ENCODE measurements at places on chromosomes 3 and 15. TPM values are rescaled to one million over a fixed set of nuclear protein-coding genes. Genes with fewer than 3 reads are reported as not detected.

The YEATS2 gene
- 53.7 TPM for total RNA-seq

The MOBP gene
- 0.10 TPM for total RNA-seq

The ALDH1A3 gene
- 5.7 TPM for total RNA-seq

The RTP2 gene
- not detected for total RNA-seq

The KBTBD8 gene
- 26.0 TPM for total RNA-seq

The ZBED2 gene
- total RNA-seq = not detected

The QTRT2 gene
- total RNA-seq = 54.5 TPM

The THPO gene
- 1.2 TPM for total RNA-seq

The REC114 gene
- not detected for total RNA-seq

DNA sequence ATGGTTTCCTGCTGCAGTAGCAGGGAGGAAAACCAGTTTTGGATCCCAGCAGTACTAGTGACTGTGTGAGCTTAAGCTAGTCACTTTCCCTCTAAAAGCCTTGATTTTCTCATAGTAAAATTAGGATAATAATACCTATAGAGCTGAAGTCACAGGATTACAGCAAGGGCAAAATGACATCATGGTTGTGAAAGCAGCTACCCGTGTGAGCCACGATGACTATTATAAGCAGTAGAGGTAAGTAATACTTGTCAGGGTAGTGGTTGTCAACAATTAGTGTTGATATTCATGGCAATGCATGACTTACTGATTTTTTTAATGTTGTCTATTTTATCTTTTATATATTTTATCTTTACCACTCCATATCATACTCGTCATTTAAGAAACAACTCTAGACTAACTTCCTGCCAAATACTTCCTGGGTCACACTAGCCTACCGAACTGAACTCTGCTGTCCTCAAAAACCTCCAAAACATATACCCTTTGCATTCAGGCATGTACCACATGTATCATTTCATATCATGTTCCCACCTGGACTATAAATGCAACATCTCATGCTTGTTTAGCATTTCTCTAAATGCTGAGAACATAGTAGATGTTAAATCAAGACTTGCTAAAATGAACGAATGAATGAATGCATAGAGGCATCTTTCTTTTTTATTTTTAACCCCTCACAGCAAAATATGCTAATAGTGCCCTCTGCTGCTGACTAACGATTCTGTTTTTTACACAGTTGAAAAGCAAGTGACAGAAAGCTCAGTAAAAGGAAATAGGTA lies 172.6 kb downstream of the P3H2 start:
- no peaks in the 10 kb centered on the region for H3K27me3 ChIP-seq
- H3K36me3 ChIP-seq = no peaks in the 10 kb centered on the region
- DNase-seq = no peak
- no peak overlapping the region for H3K27ac ChIP-seq
- no peaks in the 10 kb centered on the region for H3K4me1 ChIP-seq
- no peak overlapping the region for H3K4me3 ChIP-seq

DNA sequence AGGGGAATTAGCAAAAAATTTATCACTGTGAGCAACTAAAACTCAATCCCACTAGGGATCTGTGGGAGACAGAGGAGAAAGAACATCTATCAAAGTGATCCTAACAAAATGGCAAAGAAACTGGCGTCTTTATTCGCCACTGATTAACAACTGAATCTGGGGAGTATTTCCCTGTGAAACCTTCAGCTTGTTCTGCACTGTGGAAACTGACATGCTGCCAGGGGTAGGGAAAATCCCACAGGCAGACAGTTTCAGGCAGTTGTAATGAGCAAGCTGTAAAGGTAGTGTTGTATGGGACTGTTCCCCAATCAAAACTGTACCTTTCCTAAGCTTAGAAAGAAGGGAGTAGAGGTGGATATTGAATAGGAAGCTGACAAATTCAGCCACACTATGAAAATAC lies 611.7 kb downstream of the VGLL3 start:
- 0 out of 2 replicates have a peak, but pooled peaks cover 2% of the 10 kb centered on the region for H3K4me1 ChIP-seq
- H3K27ac ChIP-seq = no peak overlapping the region
- H3K4me3 ChIP-seq = no peak overlapping the region
- H3K36me3 ChIP-seq = no peaks in the 10 kb centered on the region

- no peaks in the 10 kb centered on the region for H3K4me1 ChIP-seq
- no peak for DNase-seq
- no peak overlapping the region for H3K4me3 ChIP-seq
- H3K27ac ChIP-seq = no peak overlapping the region
- H3K27me3 ChIP-seq = no peaks in the 10 kb centered on the region
- no peaks in the 10 kb centered on the region for H3K36me3 ChIP-seq
These were observed 140.7 kb downstream of the LIPC start for GRCh38 chr15:58572521-58572920.

- no peaks in the 10 kb centered on the region for H3K27me3 ChIP-seq
- no peak overlapping the region for H3K4me3 ChIP-seq
- no peaks in the 10 kb centered on the region for H3K4me1 ChIP-seq
- H3K36me3 ChIP-seq = no peaks in the 10 kb centered on the region
- H3K27ac ChIP-seq = no peak overlapping the region
These were observed 13.5 kb downstream of the CNOT10 start for GRCh38 chr3:32698506-32698905.

GRCh38 chr15:39454189-39454986 lies 126.5 kb upstream of the THBS1 start:
- H3K27ac ChIP-seq = no peak overlapping the region
- no peaks in the 10 kb centered on the region for H3K4me1 ChIP-seq
- no peak overlapping the region for H3K4me3 ChIP-seq
- no peaks in the 10 kb centered on the region for H3K36me3 ChIP-seq

DNA sequence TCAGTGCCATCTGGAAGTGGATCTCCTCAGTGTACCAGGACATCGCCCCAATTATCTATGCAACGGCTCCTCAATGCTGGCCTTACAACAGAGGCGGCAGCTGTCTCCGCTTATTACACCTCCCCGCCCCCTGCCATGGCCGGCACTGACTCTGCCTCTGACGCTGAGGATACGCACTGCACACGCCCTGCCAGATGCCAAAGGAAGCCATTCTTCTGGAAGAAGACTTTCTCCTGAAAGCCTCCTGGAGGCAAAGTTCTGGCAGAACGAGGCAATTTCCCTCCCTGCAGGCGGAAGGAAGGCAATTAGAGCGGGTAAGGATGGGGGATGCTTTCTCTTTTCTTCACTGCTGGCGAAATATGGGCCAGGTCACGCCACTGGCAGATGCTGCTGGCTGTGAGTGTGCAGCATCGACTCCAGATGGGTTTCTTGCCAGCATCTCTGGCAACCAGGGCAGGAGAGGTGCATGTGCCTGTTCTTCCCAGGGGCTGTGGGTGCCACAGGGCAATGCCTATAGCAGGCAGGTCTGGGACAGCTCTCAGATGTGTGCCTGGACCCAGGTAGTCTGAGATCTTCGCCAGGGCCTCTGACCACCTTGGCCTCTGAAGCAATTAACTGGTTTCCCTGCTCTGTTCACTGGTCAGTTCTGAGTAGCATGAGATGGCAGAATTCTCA lies 62.2 kb upstream of the MRPS22 start:
- H3K27me3 ChIP-seq = no peaks in the 10 kb centered on the region
- no peak overlapping the region for H3K4me3 ChIP-seq
- DNase-seq = no peak
- no peaks in the 10 kb centered on the region for H3K4me1 ChIP-seq
- H3K27ac ChIP-seq = no peak overlapping the region
- H3K36me3 ChIP-seq = no peaks in the 10 kb centered on the region

DNA sequence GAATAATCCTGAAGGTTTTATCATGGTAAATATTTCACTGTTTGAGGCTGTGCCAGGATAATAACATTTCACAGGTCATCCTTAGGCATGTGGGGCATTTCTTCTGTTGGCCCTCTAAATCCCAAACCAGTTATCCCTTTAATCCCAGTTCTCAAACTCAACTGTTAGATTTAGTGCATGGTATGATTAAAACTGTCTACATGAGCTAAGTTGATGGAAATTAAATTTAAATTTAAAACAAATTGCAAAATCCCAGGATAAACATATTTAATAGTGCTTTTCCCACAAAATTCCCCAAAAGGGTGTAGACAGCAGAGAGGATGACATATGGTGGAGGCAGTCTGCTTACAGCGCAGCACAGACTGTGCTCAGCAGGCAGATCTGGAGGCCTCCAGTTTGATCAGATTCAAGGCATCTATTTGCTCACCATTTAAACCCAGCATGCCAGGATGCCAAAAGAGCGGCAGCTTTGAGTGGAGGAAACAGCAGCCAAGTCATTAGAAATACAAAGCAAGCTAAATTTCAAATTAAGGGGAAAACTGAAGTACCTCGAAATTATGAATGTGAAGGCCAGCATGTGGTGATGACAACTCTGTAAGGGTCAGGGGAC lies 325.8 kb downstream of the KCNH8 start:
- H3K27ac ChIP-seq = no peak overlapping the region
- no peaks in the 10 kb centered on the region for H3K4me1 ChIP-seq
- H3K27me3 ChIP-seq = no peaks in the 10 kb centered on the region
- peaks cover 5% of the 10 kb centered on the region for H3K36me3 ChIP-seq
- no peak overlapping the region for H3K4me3 ChIP-seq

GRCh38 chr3:157136647-157137387 lies 23.1 kb downstream of the CCNL1 start:
- no peak for DNase-seq
- H3K27ac ChIP-seq = no peak overlapping the region
- no peaks in the 10 kb centered on the region for H3K36me3 ChIP-seq
- H3K4me3 ChIP-seq = no peak overlapping the region
- H3K27me3 ChIP-seq = no peaks in the 10 kb centered on the region

DNA sequence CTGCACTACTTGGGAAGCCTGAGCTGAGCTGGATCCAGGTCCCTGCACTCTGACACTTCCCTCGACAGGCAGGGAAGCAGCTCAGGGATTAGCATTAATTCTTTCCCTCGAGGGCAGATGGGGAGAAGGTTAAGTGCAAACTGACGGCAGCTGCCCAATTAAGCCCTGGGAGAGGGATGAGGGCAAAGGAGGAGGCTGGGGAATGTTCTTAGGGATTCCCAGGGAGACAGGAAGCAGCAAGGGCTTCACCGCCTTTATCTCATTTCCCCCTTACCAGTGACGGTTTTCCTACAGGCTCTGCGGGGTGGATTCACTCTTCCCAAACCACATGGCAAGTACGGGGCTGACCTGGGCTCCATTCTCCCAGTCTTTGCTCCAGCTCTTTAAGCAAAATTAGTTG lies 519.0 kb upstream of the PROK2 start:
- H3K36me3 ChIP-seq = no peaks in the 10 kb centered on the region
- no peak overlapping the region for H3K27ac ChIP-seq
- H3K4me1 ChIP-seq = peaks cover 10% of the 10 kb centered on the region
- H3K4me3 ChIP-seq = no peak overlapping the region
- H3K27me3 ChIP-seq = no peaks in the 10 kb centered on the region

- no peaks in the 10 kb centered on the region for H3K27me3 ChIP-seq
- H3K27ac ChIP-seq = no peak overlapping the region
- no peaks in the 10 kb centered on the region for H3K36me3 ChIP-seq
- no peak for DNase-seq
- no peak overlapping the region for H3K4me3 ChIP-seq
These were observed 1033.7 kb downstream of the ROBO1 start for GRCh38 chr3:78734048-78734637.

Data from H1 (cell line).